ENCODE measurements at places on chromosomes 11 and 22.

DNA sequence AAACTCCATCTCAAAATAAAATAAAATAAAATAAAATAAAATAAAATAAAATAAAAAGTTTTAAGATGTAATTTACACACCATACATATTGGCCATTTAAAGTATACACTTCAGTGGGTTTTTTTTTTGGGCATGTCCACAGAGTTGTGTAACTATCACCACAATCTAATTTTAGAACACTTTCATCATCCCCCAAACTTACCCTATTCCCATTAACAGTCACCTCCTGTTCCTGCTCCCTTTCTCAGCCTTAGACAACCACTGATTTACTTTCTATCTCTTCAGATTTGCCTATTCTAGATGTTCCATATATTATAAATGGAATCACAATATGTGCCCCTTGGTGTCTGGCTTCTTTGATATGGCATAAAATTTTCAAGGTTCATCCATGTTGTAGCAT lies 4.6 kb upstream of the ACER3 start:
- no peak for DNase-seq

GRCh38 chr11:94815705-94816344 lies 47.7 kb downstream of the AMOTL1 start:
- no peak for DNase-seq

GRCh38 chr11:117197516-117198456 lies 1.4 kb upstream of the TAGLN start:
- no peak for DNase-seq

- no peak for DNase-seq
These were observed 92.9 kb upstream of the PARVA start for GRCh38 chr11:12284316-12285050.

GRCh38 chr11:128867277-128867676 lies at the start of gene KCNJ1:
TSS of gene KCNJ1 (minus strand) at chr11:128867296. CDS start at chr11:128840243, 27,053 bp downstream.
- no peak for DNase-seq

GRCh38 chr11:66889960-66890359 lies 33.1 kb downstream of the LRFN4 start:
- DNase-seq: no peak

Data from stimulated activated CD8-positive, alpha-beta memory T cell treated with anti-CD3 and anti-CD28 coated beads, Interleukin-2, amount 100 ng/mL, for 1 hour (primary cell).